Stimulated activated CD4-positive, alpha-beta T cell treated with anti-CD3 and anti-CD28 coated beads, Interleukin-4, amount 100 ng/mL, for 4 hours (primary cell): ENCODE measurements at places on chromosomes 4 and X.

DNA sequence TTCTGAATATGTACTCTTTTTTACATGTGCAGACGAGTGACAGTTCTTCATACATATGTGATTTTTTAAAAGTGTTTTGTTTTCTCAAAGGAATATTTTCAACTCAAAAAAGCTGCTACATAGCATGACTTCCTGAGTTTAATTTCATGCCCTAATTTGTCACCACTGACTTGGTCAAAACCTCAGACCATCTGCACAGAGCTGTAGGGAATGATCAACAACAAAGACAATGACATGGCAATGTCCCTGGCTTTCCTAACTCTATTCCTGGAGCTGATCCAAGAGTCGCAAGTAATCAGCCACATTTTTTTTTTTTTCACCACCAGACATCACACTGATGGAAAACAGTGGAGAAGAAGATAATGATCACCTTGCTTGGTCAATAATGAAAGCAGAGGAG, 97.7 kb downstream of the TMA16 start:
- no peak for DNase-seq

DNA sequence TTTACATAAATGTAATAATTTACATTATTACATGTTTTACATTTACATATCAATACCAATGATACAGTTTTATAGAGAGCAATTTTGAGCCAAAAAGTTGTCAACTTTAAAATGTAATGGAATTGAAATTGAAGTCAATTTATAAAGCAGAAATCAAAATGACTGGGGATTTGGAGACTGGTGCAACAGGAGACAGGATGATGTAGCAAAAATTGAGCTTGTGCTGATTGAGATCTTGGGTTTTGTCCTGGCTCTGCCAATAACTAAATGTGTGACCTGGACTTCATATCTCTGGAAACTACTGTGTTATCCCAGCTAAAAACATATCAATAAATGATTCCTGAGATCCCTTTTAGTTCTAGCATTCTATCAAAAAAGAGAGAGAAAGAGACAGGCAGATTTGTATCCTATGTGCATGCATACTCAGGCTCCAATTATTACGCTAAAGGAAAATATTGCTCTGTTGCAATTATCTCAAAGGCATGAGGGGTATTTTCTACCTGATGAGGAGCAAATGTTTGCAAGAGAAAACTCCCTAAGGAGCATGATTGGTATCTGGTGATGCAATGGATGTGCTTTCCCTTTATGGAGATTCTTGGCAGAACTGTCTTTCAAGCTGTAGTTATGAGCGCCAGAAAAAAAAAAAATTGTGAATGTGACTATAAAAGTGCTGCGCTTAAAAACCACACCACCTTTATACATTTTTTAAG, 14.7 kb downstream of the EXOC1L start:
- no peak for DNase-seq

GRCh38 chrX:40201329-40201885, 103.6 kb upstream of the BCOR start:
- no peak for DNase-seq

- DNase-seq, result no peak
These were observed 146.8 kb downstream of the DCTD start for GRCh38 chr4:182770259-182770995.

DNA sequence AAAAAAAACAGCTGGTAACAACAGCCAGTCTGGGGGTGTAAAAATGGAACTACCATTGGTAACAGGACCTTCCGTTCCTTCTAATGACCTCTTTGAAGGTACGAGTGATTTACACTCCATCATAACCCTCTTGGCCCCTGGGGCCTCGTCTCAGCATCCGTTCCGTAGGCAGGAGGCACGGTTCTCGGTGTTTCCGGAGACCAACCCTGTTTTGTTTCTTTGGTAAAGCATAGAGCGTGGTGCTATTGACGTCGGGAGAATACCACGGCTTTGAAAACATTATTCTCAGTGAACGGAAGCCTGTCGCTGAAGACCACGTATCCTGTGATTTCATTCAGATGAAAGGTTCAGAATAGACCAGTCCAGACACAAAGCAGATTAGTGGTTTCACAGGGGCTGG, 198.9 kb downstream of the ASMT start:
- no peak for DNase-seq
